ENCODE measurements at places on chromosomes 1 and 21.

- DNase-seq, result peak; percentile 58
These were observed 3.0 kb upstream of the LACTBL1 start for GRCh38 chr1:22975694-22976093.

- DNase-seq, result peak; percentile 99
These were observed 452.4 kb downstream of the PTPRU start for GRCh38 chr1:29688471-29689365.

DNA sequence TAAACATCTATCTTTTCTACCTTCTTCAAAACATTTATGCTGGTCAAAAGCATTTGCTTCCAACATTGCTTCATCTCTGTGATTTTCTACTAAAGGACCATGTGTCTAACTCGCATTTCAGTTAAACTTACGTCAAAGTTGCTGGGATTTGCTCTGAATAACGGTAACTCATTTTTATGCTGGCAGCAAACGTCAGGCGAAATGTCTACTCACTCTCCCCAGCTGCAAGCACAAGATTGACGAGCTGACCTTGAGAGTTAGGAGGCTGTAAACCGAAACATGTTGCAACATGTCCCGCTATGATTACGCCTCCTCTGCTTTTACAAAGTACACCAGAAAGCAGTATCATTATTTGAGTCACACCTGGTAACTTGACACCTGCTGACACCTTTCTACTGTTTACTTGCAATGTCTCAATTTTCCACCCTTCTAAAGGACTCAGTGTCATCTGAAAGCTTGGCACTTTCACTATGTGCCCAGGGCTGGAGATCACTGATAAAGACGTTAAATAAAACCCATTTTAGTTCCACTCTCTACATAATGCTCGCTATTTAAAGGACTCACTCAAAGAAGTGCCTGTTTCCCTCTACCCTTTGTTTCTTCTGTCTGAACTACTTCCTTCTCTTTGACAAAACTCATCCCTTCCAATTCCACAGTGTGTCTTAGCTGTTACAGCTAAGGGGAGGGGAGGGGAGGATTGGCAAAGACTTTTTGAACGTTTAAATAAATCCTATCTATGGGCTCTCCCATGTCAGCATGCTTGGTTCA, 111.9 kb downstream of the PTPN14 start:
- DNase-seq, result no peak

DNA sequence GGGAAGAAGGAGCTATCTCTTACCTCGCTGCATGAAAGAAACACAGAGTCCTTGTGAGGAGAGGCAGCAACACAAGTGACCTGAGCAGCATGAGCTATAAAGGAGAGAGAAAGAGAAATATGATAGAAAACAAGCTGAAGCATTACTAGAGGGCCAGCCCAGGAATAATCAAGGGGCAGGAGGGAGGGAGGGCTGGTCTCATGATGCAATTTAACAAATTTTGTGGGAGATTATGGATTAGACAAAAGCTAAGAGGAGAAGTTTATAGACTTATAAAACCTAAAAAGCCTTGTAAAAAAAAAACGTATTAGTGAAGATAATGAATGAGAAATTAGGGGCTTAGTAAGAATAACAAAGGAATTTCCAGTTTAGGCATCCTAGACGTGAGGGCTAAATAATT, 5.0 kb downstream of the WDR77 start:
- no peak for DNase-seq

- no peak for DNase-seq
These were observed 6.2 kb downstream of the RNPEP start for GRCh38 chr1:201988601-201989000.
